CD4-positive, alpha-beta T cell treated with Interleukin-6 for 4 hours (primary cell): ENCODE measurements at places on chromosomes 5 and 9.

GRCh38 chr9:69645488-69645887 is 26.7 kb downstream of the APBA1 start:
- no peak for DNase-seq

- DNase-seq: no peak
Observed at GRCh38 chr9:4638968-4639367, 23.1 kb upstream of the PLPP6 start.

- no peak for DNase-seq
Observed at GRCh38 chr5:158154226-158155005, 295.5 kb upstream of the CLINT1 start.

DNA sequence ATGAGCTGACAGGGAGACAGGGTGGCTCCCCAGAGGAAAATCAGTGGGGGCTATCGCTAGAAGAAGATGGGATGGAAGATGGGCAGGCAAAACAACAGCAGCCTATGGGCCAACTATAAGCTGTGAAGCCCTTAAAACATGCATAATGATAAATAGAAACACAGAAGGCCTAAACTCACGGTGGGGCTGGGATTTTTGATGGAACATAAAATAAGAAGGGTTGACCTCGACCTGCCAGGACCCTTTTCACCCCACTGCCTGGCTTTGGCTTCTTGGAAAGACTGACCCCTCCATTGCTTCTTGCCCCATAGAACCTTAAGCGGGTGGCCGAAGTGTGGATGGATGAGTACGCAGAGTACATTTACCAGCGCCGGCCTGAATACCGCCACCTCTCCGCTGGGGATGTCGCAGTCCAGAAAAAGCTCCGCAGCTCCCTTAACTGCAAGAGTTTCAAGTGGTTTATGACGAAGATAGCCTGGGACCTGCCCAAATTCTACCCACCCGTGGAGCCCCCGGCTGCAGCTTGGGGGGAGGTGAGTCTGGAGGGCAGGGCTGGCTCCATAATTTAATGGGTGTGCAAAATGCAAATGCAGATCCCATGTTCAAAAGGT is 36.5 kb upstream of the SAP30L start:
- DNase-seq: no peak

DNA sequence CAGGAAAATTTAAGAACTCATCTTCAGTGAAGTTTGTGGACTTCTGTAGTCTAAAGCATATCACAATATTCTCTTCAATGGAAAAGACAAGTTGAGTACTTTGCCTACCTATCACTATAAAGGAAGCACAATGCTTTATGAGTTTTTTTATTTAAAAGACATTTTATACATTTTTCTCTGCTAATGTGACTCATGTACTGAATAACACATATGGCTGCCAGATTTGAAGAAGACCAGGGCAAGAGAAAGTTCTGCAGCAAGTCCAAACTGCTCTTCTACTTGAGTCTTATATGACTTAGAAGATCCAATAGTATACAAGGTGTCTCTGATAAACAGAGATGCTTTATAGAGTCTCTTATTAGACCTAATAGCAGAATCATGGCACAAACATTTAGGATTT is 978.4 kb downstream of the TLE4 start:
- no peak for DNase-seq

DNA sequence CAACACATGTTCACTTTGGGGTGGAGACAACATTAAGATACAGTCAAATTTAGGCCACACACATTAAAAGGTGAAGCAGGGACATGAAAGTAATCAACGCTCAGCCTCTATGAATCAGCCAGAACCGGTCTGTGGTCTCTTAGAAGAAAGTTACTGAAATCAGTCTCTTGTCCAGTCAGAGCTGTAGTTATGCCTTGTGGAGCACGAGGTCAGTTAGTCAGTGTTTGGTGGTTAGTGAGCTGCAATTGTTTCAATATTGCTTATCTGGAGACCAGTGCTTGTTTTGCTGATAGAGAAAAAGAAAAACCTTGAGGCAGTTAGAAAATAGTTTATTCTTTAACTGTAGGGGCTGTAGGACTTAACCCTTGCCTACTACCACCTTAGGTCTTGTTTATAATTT is 157.8 kb upstream of the RASEF start:
- no peak for DNase-seq

DNA sequence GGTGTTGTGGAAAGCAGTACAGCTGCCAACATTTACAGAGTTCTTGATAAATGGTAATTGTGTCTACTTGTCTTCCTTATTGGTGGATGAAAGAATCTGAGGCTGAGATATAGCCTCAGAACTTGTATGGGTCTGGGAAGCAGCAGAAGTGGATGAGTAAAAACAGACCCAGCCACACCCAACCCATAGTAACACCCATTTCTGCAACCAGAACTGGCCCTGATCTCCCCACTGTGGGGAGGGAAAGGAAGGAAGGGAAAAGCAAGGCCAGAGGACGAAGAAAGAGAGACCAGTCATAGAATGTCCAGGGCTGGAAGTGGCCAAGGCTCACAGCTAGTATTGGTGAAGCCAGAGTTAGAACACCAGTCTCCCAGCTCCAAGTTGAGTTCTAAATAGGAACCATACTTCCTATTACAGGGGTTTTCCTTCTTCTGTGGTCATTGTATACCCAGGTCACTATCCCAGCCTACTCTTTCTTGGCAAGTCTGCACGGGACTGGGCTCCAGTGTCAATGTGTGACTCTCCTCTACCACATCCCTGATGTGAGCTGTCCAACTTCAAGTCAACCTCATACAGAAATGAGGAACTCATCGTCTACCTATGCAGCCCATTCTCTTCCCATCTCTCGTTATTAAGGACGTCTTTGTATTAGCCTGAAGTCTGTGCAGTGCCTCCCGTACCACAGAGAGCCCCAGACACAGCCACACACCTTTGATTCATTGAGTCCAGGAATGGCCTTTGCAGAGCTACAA is 35.9 kb downstream of the ITK start:
- DNase-seq: no peak

DNA sequence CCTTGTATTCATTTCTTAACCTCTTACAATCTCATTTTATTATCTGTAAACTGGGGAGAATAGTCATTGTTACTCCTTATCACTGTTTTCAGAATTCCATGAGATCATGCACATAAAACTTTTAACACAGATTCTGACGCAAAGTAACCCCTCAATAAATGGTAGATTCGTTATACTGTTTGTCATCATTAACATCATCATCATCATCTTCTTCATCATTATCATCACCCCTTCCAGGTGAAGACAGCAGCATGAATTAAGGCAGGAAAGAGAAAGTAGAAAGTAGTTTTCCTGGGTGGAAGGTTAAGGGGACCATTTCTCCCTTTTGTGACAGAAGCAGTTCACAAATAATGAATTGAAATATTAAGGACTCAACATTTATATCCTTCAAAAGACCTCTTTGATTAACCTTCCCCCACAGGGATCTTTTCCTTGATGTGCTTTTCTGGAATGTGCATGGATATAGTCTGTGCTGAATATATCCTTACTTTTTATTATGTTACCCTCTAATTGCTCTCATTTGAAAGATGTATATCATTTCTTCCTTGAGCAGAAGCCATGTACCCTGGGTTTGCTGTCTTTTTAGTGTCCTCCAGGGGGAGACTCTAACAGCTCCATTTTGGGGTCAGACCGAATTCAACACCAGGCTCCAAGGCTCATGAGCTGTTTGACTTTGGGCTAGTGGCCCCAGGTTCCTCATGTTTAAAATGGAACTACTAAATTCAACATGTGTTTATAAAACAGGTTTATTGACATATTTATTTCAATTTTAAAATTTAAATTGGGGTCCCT is 1029.9 kb upstream of the WWC1 start:
- DNase-seq: no peak

DNA sequence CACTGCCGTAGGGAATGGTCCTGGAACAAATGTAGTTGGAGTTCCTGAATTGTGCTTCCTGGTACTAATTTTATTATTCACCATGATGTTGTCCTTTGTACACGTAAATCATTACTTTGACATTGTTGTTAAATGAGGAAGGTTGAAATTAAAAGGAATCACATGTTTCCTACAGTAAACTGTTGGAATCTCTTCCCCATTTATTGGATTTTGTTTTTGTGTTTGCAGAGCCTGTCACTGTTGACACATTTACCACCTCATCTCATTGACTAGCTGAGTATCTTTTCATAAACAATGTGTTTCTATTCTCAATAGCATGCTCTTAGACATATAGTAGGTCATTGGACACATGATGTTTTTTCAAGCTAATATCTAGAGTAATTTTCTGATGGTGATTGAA is 1012.5 kb downstream of the NR2F1-AS1 start:
- no peak for DNase-seq

DNA sequence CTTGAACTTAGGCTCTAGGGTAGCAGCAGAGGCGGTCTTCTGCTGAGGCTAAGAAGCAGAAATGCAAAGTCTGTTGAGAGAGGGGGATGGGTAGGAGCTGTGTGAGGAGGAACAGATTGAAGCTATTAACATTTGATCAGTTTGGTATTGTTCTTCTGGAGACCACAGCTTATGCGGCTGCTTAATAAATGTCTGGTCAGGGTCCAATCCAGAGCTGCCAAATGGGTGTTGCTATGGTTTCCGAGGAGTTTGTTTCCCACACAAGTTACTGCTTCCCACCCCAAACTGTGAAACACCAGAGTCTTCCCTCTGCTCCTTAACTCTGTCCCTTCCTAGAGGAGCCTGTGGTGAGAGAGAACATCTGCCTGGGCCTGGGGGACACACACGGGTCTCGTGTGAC is 142.2 kb upstream of the KLF4 start:
- DNase-seq: no peak

GRCh38 chr5:178461004-178461730 is 129.0 kb downstream of the COL23A1 start:
- peak; percentile 44 for DNase-seq

GRCh38 chr9:116193636-116194035 is 40.0 kb downstream of the PAPPA start:
- no peak for DNase-seq

DNA sequence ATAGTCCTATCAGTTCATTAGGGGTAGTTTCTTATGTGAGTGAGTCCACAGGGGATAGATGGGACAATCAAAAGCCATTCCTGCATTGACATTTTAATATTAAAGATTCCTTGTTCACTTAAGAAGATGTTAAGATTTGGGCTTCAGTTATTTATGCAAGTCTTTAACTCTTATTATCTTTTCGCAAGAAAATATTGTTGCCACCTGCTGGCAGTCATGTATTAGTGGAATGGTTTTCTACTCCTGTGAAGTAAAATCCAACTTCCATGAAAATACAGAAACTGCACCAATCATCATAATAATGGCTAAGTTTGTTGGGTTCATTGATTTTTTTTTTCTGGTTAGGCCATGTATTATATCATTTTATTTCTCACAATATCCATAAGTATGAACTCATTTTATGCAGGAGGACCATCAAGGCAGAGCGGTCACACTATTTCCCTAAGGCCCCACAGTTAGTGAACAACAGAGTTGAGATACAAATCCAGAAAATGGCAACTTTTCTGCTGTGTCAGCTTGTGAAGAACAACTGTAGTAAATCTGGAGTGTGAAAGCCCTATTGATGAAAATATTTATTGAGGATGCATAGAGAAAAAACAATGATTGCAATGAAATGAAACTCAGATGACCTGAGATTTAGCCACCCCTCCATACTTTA is 88.5 kb upstream of the TXNDC8 start:
- no peak for DNase-seq

- no peak for DNase-seq
Observed at GRCh38 chr9:137302449-137303150, 529 bp upstream of the NRARP start.

DNA sequence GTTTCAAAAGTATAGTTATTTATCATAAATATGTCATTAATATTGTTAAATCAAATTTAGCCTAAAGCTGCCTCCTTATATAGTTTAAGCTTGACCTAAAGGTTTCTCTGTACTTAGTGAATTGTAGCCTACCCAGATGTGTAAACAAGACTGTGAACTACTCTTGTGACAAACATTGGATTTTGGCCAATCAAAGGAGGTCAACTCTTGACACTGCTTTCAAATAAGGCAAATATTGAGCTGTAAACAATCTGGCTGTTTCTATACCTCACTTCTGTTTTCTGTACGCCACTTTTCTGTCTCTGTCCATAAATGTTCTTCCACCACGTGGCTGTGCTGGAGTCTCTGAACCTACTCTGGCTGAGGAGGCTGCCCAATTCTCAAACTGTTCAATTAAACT is 51.2 kb downstream of the FXN start:
- DNase-seq: no peak

DNA sequence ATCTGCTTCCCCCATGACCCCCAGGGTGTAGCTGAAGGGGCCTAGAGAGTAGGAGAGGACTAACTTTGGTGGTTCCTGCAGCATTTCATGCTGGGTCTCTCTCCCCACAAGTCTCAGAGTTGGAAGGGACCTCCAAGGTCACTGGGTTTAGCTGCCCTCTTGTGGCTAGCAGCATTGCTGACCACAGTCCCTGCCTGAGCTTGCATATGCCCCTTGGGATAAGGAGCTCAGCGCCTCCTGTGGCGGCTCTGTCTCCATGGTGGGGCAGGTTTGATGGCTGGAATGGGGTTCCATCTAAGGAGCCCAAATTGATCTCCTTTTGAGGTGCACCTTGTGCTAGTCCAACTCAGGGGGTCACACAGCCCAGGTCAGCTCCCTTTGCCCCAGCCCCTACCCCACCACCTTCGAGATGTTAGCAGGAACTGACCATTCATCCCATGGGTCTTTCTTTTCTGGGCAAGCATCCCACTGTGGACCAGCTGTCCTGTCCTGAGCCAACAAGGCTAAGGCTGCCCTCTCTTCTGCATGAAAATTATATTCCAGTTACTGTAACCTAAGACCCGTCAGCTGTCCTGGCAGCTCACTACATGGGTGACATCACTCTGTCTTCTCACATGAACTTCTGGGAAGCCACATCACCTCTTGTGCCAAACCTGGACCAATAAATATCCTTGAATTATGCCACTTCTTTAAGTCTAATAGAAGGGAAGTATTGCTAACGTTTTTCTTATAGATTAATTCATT is 196.2 kb downstream of the HSPA4 start:
- DNase-seq: no peak

GRCh38 chr5:69206528-69207190 is 17.3 kb downstream of the CENPH start:
- DNase-seq: no peak

DNA sequence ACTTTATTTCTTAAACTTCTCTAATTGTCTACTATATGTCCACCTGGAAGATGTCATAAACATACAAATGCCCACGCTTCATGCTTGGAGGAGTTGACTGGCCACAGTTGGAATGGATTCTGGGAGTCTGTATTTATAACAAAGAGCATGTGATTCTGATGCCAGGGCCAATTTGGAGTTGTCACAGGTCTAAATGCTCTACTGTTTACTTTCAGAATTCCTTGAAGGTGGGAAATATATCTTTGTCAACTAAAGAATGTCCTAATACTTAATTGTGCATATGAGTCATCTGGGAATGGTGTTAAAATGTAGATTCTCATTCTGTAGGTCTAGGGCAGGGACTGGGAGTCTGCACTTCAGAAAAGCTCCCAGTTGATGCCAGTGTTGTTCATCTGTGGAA is 196.1 kb downstream of the ANXA1 start:
- DNase-seq: no peak

DNA sequence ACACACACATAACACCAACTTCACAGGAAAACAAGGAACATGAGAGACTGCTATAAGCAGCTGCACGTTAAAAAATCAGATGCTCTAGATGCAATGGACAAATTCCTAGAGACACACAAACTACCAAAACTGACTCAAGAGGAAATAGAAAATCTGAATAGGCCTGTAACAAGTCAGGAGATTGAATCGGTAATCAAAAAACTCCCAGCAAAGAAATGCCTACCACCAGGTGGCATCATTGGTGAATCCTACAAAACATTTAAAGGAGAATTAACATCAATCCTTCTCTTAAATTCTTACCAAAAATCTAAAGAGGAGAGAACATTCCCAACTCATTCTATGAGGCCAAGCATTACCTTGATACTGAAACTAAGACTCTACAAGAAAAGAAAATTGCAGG is 54.9 kb downstream of the NDST1 start:
- DNase-seq: peak; percentile 26
